ENCODE measurements at places on chromosomes 16 and 17. TPM values are rescaled to one million over a fixed set of nuclear protein-coding genes. Genes with fewer than 3 reads are reported as not detected.

DNA sequence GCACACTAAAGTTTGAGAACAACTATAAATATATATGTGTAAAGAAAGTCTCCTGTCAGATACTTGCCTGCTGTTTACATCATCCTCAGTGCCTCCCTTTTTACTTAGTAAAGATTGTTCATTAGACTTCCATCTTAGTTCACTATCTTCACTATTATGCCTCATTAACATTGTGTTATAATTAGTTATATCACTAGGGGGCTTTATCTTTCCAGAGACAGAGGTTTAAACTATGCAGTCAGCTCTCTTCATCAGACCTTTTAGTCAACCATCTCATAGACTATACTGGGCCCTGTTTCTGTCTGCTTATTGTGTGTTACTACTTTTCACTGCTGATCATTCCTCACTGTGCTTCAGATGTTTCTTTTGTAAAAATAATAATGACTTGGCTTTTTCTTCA is 630.8 kb upstream of the KIF2B start:
- no peak for DNase-seq

GRCh38 chr17:77349976-77350830 is 209.4 kb downstream of the SEC14L1 start:
- DNase-seq = peak; percentile 13

- no peak for DNase-seq
Measured at GRCh38 chr16:80208743-80209142, 332.1 kb upstream of the DYNLRB2 start.

GRCh38 chr17:16283705-16284104 is 66.7 kb downstream of the PIGL start:
- no peak for DNase-seq

Gene CCDC40
- not detected for polyA plus RNA-seq
